Fibroblast of skin of abdomen (primary cell): ENCODE measurements at places on chromosomes 5 and 9.
A peak's percentile ranks its signal among the peaks of the same experiment; 100 is the strongest.

GRCh38 chr5:153151558-153151957 is 338.9 kb upstream of the GRIA1 start:
- no peak for DNase-seq

GRCh38 chr9:136674786-136675349 is 12.2 kb downstream of the EGFL7 start:
- DNase-seq: no peak

- no peak for DNase-seq
Measured at GRCh38 chr9:121731919-121732318, 80.5 kb downstream of the DAB2IP start.

- DNase-seq: peak; percentile 74
Measured at GRCh38 chr9:133874060-133874657, 118.0 kb downstream of the VAV2 start.

- no peak for DNase-seq
Measured at GRCh38 chr5:37043693-37044092, 167.1 kb downstream of the NIPBL start.

DNA sequence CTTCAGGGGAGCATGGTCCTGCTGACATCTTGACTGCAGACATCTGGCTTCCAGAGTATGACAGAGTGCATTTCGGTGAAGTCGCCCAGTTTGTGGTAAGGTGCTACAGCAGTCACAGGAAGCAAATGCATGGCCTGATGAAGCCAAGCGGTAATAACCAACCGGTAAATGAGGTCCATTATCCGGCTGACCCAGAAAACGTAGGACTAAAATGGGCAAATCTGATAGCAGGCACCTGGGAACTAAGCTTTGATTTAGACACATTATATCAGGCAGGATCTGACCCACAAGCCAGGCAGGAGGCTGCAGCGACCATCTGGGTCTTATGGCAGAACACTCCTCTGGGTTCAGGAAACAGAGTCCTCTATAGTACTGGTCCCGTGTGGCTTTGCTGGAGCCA is 454.6 kb downstream of the GADD45G start:
- DNase-seq: no peak

- DNase-seq: no peak
Measured at GRCh38 chr5:142074006-142074405, 34.6 kb upstream of the NDFIP1 start.

- DNase-seq: no peak
Measured at GRCh38 chr5:67141644-67142043, 55.0 kb downstream of the CD180 start.

GRCh38 chr5:32583582-32584232 is 1.6 kb upstream of the SUB1 start:
- no peak for DNase-seq

DNA sequence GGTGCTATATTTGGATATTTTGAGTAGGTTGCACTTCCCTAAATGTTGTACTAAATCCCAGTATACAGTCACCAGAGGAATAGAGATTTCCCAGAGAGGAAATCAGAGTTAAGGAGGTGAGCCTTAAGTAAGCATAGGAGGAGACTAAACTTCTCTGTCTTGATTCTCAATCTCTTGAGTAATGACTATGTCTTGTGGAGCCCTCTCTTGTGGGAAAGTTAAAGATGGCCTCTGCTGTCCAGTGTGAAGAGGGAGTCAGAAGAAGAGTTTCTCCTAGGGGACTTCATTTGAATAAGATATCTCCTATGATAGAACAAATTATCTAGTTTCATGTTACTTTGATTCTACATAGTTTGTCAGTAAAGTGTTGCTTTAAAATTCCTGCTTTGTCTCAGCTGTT is 502.5 kb downstream of the PDE4D start:
- DNase-seq: no peak

DNA sequence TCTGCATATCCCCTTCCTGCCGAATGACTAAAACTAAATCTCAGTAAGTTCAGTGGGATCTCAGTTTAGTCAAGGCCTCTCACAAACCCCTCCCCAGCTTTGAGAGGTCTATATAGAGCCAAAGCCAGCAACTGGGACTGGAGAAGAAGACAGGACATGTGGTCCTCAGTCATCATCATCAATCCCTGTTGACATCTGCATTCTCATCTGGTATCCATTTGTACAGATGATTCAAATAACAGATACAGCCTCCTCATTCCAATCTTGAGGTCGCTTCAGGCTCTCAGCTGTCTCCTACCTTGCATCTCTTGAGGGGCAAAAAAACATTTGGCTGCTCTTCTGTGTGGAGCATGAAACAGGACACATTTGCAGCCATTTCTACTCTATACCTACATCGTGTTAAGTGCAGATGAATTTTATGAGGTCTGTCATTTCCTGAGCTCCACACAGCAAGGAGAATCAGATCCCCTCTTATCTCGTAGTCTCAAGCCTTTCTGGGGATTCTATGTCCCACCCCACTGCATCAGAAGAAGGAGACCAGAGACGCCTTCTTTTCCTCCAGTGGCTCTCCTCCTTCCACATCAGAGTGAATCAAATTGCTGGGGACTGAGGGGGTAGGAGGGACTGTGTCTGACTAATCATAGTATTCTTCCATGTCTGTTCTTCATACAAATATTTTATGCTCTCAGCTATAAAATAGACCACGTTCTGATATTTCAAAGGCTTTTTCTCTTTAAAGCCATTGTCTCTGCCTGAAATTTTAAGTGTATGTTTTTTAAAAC is 4.7 kb upstream of the RECK start:
- DNase-seq: peak; percentile 88

DNA sequence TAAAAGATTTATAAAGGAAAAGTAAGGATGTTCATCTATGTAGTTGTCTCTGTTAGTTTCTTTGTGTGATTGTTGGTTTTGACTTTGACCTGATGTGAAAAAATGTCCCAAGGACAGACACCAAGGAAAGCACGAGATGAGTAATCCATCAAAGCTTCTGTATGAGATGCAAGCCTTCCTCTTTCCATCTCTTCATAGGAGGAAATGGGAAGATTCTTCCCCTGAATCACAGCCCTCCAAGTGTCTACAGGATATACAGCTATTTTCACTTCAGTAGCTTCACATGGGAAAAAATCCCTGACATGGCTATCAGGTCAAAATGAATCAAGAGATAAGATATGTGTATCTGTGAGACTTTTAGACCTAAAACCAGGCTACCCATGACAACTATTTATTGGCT is 29.0 kb upstream of the CEMIP2 start:
- DNase-seq: no peak

GRCh38 chr5:122219436-122220166 is 90.3 kb downstream of the ZNF474 start:
- no peak for DNase-seq

DNA sequence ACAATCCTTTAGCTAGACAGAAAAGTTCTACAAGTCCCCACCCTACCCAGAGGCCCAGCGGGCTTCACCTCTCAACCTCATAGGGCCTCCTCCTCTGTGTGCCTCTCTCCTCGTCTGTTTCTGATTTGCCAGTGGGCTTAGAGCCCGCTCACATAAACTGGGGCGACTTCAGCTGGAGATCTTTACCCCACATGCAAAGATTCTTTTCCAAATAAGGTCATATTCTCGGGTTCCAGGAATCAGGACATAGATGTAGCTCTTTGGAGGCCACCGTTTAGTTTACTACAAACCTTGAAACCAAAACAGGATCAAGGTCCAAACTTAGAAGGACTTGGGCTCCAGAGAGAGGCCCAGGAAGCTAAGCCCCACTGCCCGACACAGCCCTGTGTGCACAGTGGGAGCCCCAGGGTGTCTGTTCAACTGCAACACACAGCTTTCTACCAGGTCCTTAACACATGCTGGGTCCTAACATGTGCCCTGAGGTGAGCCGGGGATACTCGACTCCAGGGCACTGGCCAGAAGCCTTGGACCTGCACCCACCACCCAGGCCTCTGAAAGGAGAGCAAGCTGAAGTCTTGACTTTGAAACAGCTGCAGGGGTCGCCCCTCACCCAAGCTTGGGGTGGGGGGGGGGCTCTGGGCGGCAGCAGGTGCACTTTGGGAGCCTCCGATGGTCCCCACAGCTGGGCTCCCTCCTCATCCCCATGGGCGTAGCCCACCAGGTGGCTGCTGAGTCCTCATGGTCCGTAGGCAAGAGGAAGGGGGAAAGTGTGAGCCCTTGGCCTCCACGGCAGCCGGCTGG is 26.8 kb upstream of the SLC12A7 start:
- peak; percentile 5 for DNase-seq

GRCh38 chr5:82447913-82448312 is 169.8 kb upstream of the RPS23 start:
- DNase-seq: no peak

- no peak for DNase-seq
Measured at GRCh38 chr5:132020568-132021339, 9.3 kb upstream of the ACSL6 start.

- no peak for DNase-seq
Measured at GRCh38 chr9:16370647-16371046, 499.8 kb downstream of the BNC2 start.

- DNase-seq: no peak
Measured at GRCh38 chr5:151880324-151880723, 44.3 kb downstream of the GLRA1 start.

DNA sequence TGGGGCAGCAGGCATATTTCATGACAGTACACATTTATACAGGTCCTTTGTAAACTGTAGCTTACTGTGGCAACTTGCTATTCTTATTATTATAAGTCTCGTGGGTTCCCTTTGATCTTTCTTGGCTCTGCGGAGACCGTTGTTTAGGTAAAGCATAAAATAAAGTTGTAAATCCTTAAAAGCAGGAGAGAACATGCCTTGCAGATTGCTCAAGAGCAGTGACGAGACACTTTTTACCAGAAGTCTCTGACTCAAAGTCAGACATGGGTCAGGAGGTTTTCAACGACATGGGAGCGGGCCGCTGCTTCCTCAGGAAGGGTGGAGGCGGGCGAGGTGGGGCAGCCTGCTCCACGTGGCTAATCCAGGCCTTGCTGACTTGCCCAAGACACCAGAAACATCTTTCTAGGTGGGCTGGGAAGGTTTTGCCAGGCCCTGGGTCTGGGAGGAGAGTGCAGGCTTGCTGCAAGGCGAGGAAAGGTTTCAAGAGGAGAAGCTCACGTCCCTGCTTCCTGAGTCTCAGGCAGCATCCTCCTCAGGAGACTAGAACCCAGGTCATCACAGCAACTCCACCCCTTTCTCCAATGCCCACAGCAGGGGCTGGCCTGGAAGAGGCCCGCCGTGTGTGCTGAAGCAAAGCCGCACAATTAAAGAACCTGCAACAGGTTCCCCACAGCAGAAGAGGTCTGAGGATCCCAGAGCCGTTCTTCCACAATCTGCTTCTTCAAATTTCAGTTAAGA is 6.5 kb downstream of the TBC1D2 start:
- DNase-seq: peak; percentile 86

DNA sequence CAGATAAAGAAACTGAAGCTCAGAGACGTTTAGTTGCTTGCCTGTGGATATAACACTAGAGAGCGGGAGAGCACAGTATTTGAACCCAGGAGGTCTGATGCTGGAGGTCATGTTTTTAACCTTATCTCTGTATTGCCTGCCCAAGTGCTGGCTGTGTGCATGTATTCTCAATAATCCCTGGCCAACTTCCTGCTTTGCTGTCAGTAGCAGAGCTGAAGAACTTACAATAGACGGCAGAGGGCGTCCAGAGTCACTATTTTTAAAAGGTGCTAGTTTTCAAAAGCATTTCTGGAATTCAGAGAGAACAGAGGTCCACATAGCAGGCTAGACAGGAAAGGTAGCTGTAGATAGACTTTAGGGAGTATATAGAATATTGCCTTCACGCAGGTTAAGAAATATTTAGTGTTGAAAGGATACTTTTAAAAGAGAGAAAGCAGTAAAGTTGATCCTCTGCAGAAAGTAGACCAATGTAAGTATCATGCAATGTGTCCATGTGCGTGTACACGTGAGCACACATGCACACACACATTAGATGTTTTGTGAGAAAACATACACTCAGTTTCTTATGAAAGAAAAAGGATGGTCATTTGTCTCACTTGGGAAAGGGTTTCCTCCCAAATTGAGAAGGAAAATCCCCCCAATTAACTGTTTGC is 46.3 kb downstream of the PTCD2 start:
- peak; percentile 77 for DNase-seq

GRCh38 chr5:109704282-109704952 is 14.7 kb downstream of the MAN2A1 start:
- DNase-seq: no peak

GRCh38 chr5:142330026-142330425 is 5.2 kb upstream of the SPRY4 start:
- no peak for DNase-seq

- no peak for DNase-seq
Measured at GRCh38 chr5:135173662-135174290, 139.7 kb upstream of the PITX1 start.

- no peak for DNase-seq
Measured at GRCh38 chr9:104747245-104747564, 278 bp upstream of the NIPSNAP3A start.

GRCh38 chr9:27118916-27119315 is 9.9 kb downstream of the TEK start:
- peak; percentile 44 for DNase-seq

DNA sequence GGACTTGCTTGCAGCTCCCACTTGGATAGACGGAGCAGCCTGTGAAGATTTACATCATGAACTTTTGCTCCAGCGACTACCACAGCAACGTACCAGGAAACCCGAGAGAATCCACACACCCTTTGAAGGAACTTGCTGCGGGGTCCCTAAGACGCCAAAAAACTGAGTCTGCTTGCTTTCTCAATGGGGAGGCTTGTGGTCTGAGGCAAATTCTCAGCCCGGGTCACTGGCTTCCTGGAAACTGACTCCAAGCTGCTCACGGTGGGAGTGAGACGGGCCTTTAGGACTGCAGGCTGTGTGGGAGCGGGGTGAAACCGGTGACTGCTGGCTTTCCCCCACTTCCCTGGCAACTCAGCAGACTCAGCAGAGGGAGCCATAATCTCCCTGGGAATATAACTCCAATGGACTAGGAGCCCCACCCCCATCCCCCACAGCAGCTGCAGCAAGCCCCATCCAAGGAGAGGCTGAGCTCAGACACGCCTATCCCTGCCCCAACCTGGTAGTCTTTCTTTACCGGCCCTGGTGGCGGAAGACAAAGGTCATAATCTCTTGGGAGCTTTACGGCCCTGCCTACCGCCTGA is 466.0 kb downstream of the CAAP1 start:
- no peak for DNase-seq

GRCh38 chr5:26310415-26310814 is 728.0 kb downstream of the CDH9 start:
- DNase-seq: no peak

GRCh38 chr5:115894342-115894741 is 52.6 kb downstream of the AP3S1 start:
- no peak for DNase-seq

- DNase-seq: peak; percentile 16
Measured at GRCh38 chr9:100352201-100352726, 478 bp downstream of the TEX10 start.

DNA sequence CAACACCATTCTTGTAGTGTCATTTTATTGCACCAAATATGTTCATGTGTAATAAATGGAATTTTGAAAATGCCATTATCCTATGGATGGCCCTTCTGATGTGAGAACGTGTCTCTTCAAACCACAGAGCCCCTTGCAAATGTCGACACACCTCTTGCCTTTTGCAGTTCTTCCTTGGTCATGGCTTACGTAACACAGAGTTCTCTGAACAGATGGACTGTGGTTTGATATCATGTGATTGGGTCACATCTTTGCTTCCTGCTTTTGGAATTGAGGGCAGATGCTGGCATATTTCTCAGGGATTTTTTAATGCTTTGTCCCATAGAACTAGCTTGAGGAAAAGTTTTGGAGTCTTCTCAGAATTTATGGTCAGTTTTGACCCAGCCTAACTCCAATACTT is 4.6 kb downstream of the TGFBR1 start:
- DNase-seq: peak; percentile 80
